Cortex of kidney (tissue), 1 donor: ENCODE measurements at places on chromosomes 1 and 21.

DNA sequence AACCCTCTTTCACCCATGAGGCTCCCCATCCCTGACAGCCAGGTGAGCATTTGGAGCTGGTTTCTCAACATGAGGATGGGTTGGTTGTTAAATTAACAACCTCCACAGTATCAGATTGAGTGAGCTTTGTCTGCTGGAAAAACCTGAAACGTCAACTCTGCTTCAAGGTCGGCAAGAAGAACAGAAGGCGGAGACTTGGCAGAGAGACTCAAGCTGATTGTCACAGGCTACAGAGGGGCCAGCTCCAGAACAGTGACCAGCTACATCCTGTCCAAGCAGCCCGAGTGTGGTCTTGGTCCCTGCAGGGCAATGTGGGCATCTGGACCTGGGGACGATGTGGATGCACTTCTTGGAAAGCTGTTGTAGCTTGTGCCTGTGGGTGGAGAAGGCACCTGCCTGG is 36.6 kb upstream of the TMEM51 start:
- DNase-seq = no peak

DNA sequence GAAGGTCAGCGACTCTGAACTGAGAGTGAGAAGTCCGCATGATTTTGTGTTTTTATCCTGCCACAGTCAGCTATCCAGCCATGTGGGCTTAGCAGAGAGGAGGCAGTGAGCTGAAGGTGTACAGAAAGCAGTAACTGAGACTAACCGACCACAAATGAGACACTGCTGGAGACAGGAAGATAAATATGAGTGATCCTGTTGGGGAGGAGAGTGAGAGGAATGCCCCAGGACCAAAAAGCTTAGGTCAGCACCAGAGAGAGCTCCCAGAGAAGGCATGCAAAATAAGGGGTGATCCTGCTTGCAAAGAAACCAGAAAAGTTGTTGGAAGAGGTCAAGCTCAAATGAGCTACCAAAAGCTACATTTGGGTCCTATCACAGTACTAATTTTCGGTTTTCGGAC is 63.7 kb downstream of the HLCS start:
- DNase-seq = no peak

DNA sequence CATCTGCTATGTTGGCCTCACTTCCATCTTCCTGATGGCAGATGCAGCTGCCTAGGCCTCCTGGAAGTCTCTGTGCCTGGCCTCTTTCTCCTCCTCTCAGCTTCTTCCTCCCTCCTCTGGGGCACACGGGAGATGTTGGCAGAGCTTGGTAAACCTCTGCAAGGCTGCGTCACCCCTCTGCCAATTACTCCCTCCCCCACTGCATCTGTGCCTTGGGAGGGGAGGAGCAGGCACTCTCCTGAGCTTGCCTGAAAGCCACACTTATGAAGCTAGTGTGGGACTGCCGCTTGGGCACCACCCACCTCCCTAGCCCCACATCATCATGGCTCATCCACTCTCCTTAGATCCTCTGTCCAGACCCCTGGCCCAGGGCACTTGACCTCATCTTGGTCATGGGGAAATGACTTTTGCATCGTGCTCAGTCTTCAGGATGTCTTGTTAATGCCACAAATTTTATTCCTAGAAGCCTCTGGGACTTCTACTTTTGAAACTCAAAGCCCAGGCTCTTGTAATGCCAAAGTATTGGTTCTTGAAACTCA is 7.3 kb upstream of the TMEM51 start:
- DNase-seq = no peak

GRCh38 chr1:215002471-215002870 is 80.1 kb upstream of the KCNK2 start:
- no peak for DNase-seq

DNA sequence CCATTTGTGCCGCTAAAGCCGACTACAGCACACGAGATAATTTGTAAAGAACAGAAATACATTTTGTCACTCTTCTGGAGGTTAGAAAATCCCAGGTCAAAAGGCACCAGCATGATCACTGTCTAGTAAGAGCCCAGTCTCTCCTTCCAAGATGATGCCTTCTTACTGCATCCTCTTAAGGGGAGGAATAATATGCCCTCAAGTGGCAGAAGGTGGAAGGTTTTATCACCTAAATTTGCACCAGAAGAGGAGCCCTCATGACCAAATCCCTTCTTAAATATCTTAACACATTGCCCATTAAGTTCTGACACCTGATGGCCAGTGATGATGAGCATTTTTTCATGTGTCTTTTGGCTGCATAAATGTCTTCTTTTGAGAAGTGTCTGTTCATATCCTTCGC is 326.7 kb upstream of the RGS18 start:
- DNase-seq = no peak

DNA sequence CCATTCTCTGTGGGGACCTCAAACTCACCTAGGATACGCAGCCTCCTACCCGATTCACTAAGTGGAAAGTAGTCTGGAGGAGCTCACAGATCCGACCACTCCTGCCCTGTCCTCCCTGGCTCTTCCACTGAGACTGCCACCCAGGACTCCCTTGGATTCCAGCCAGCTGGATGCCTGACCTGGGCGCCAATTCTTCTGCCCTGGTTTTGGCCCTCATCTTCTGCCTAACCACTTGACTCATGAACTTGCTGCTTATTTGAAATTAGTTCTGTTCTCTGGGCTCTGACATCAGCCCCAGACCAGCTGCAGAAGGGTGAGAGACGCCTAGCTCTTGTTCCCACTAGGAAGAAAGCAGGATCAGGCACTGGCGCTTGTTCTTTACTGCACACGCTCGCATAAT is 48.9 kb downstream of the SLC35D1 start:
- DNase-seq = no peak

- no peak for DNase-seq
These were observed 10.1 kb upstream of the MEF2D start for GRCh38 chr1:156510709-156511108.

GRCh38 chr21:15379776-15380175 is 315.0 kb upstream of the NRIP1 start:
- no peak for DNase-seq
